ENCODE measurements at places on chromosomes 16 and 17.

- no peak for DNase-seq
Observed at GRCh38 chr17:74682471-74683190, 30.1 kb downstream of the CD300LF start.

DNA sequence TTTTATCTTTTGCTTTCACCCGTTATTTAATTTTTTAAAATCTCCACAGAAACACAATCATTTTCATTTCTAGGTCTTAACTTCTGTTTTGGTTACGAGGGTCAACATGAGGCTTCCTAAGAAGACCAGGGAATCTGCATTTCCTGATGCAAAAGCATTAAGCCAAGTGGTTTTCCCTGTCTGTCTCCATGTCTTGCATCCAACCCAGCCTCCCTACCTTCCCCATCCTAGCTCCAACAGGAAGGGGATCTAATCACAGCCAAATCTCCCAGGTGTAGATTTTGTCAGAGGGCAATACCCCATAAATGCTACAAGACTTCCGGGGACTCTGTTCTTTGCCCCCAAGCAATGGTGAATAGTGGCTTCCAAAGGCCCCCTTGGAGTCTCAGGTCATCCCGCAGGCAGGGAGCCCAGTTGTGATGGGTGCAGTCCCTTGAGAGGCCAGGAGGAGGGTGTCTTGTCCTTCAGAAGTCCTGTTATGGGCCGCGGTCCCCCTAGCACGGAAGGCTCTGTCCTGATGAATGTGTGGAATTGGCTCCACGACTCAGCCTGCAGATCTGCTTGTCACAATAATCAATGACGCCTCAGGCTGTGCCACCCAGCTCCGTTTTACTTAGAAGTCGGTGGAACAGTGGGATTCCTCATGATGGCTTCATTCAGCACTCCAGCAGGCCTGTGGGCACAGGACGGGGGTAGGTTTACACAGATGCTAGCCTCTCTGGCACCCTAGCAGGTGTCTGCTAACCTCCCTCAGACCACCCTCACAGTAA is 141.1 kb downstream of the RGS9 start:
- DNase-seq: peak; percentile 67

DNA sequence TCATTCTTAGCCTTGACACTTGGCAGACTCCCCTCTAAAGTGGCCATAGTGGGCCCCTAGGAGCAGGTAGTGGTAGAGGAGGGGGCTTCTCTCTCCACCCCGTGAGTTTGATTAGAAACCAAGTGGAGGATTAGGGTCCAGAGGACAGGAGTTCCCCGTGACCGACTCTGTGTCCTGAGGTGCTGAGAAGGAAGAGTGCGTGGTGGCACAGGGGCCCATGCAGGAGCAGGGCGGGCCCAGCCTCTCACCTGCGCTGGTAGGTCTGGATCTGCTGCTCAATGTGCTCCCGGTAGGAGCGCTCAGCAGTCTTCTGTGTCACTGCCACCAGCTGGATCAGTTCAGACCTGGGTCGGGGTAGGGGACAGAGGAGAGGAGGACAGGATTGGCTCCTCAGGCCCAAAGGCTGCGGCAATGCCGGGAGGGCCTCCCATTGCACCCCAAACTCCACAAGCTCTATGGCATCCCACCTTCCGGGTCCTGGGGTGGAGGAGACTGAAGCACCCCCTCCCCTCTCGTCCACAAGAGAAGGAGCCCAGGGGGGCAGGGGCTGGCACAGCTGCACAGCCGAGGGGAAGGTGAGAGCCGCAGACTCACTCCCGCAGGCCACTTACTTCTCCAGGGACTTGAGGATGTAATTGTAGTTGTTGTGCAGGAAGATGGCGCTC is 6.2 kb downstream of the ZACN start:
- DNase-seq: no peak

- no peak for DNase-seq
Observed at GRCh38 chr16:4435337-4436067, 9.8 kb downstream of the DNAJA3 start.

- DNase-seq: no peak
Observed at GRCh38 chr16:7382521-7382920, 49.9 kb downstream of the RBFOX1 start.

DNA sequence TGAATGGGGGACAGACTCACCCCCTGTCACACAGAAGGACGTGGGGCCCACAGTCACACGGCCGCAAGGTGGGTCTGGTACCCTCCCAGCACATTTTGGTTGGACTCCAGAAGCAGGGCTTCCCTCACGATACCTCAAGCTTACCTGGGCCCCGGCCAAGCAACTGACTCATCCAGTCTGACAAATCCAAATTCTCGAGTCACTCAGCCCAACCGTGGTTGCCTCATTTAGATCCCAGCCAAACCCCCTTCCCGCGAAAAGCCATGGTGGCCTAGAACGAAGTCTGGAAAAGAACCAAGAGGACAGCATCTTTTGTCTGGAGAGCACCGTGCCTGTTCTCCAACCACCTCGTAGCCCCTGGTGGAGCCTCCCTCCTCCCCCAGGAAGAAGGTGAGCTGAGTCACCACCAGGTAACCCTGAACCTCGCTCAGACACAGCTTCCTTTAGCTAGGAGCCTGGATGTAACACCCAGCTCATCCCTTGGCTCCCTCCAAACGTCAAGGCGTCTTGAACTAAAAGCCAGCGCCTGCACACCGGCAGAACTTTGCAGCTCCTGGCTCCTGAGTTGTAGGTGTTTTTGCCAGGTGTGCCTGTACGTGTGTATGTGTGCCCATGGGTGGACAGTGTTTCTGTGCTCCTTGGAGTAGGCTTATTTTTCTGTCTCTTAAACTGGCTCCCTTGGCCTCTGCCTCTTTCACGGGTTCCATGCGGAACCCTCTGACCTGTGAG is 78.9 kb downstream of the CMIP start:
- DNase-seq: no peak

Measured in kidney capillary endothelial cell (primary cell).